ENCODE measurements at places on chromosomes 6 and 20.

- DNase-seq = peak; percentile 5
These were observed 64.2 kb upstream of the INSM1 start for GRCh38 chr20:20303742-20304141.

GRCh38 chr20:25471020-25471419 is 63.5 kb downstream of the GINS1 start:
- DNase-seq = no peak

- no peak for DNase-seq
These were observed 1.4 kb upstream of the CHD6 start for GRCh38 chr20:41619360-41620100.

DNA sequence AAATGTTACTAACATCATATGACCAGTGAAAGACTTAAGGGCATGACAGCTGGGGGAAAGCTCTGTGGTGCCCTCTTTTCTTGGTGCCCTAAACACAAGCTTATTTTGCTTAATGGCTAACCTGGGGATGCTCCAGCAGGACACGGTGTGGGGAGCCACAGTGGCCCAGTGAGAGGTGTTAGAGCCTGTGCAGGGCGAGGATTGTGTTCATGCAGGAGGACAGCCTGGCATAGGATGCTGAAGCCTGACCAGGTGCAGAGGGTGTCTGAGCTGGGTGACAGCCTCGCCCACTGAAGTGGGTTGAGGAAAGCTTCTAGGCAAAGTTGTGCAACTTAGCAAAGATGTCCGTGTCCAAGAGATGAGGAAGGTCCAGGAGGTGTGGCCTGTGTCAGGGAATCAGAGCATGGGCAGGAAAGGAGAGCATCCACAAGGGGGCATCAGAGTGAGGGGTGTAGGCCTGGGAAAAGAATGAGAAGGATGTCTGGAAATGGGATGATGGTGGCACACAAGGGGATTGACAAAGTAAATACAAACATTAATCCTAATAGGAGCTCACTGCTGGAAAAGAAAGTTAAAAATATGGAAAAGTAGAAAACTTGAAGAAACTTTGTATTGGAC is 33.9 kb downstream of the SLC17A4 start:
- DNase-seq = no peak

DNA sequence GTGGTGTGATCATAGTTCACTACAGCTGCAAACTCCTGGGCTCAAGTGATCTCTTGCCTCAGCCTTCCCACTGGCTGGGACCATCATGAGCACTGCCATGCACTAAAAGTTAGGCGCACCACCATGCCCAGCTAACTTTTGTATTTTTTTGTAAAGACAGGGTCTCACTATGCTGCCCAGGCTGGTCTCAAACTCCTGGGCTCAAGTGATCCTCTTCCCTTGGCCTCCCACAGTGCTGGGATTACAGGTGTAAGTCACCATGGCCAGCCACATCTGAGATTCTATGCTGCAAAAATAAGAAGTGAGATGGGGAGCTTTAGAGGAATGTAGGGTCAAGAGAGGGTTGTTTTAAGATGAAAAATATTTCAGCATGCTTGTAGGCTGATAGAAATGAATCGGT is 1.5 kb upstream of the FAM83D start:
- DNase-seq = no peak

DNA sequence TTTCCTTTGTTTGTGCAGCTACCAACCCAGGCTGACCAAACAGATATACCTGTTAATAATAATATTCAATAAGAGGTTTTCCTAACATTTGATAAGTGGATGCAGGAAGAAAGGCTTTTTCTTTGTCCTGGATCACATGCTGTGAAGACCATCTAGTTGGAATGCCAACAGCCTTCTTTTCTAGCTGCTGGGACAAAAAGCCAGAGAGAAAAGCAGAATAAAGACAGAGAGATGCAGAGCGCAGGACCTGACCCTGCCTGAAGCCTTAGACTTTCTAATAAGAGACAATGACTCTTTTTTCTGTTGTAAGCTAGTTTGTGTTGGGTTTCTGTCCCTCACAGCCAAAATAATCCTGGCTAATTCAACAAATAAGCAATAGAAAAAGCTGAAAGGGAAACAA is 308.2 kb downstream of the PHF3 start:
- no peak for DNase-seq

DNA sequence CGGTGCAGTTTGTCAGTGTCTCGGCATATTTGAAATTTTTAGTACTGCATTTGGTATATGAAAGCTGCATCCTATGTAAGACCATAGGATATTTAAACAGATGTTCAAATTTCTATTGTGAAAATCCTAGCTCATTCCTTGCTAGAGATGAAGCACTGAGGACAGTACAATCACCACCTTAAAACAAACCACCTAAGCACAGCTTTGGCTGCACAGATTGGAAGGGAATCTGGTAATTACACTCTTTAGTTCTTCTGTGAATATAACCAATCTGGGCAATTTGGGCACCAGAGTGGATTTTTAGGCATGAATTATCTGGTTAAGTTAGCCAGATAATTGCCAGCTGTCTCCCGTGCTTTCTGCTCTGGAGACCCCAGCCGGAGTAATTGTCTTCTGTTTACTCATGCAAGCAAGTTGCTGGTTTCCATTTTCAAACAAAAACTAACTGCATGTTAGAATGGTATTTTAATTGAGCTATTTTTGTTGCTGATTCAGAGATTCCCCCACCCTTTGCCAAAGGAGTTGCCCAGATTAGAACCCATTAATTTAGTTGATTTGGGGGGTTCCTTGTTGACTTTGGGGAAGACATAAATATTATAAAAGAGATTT is 36.9 kb downstream of the E2F3 start:
- no peak for DNase-seq

DNA sequence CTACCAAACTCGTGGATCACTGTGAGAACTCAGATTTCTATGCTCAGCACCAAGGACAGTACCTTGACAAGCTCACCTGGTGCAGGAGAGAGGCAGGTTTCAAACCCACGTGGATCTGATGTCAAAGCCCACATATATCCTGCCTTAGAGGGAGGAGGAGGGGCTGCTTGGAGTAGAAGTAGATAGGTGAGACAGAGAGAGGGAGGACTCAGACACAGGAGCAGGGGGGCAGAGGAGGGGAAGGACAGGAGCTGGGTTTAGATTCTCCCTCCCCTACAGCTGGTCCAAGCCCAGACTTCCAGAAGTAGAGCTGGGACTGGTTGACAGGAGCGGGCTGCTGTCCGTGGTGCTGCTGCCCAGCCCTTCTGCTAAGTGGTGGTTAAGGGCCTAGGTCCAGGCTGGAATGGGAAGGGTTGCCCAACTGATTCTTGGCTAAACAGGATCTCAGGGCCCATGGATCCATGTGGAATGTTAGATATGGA is 77.5 kb downstream of the CDH22 start:
- no peak for DNase-seq

DNA sequence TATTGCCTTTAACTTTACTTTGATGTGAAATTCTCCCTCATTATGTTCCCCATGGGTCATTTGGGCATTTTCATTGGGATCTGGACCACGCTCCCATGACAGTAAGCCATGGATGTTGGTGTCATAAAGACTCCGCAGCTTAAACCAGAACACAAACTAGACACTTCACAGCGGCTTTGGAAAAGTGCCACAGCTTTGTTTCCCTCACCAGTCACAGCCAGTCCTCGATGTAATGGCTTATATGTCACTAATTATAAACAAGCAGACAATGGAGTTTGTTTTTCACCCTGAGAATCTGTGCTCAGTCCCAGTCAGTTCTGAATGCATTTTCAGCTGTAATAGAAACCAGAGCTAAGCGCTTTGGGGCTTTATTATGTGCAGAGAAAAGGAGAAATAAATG is 23.2 kb upstream of the DAAM2 start:
- DNase-seq = peak; percentile 90

- DNase-seq = peak; percentile 59
These were observed 67.4 kb downstream of the ALDH8A1 start for GRCh38 chr6:134882426-134883038.

DNA sequence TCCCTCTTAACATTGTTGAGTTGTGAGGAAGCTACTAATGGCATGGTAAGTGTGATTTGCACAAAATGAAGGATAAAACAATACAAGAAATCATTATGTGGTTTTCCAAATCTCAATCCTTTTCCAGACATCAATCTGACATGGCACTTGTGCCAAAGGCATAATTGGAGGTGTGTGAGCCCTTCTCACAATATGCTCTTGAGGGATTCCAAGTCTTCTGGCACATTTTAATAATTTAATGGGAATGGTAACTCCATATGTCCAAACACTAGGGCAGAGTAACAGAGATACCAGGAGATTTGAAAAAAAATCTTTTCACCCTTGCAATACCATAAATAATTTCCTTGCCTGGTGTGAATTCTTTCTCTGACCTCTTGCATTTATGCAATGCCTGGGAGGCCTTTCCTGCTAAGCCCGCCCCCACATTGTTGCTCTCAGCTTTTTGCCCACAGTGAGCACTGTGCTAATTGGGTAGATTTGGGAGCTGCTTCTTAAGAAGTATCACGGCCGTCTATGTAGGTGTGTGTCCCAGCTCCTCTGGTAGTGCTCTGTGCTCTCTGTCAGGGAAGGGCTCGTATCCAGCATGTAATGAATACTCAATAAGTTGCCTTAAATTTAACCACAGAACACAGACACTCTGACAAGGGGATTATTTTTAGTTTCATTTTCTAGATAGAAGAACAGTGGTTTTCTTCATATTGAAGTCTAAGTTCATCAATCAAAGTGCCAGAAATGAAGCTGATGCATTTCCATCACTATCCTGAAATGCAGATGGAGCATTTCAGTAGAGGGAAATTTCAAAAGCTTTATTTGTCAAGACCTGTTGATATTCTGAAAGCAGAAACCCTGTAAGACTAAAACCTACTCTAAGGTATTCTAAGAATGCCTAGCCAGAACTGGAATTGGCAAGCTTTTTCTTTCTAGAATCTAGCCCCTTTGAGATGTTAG is 54.4 kb upstream of the CEP85L start:
- no peak for DNase-seq

GRCh38 chr6:156912431-156912830 is 135.3 kb downstream of the ARID1B start:
- no peak for DNase-seq

DNA sequence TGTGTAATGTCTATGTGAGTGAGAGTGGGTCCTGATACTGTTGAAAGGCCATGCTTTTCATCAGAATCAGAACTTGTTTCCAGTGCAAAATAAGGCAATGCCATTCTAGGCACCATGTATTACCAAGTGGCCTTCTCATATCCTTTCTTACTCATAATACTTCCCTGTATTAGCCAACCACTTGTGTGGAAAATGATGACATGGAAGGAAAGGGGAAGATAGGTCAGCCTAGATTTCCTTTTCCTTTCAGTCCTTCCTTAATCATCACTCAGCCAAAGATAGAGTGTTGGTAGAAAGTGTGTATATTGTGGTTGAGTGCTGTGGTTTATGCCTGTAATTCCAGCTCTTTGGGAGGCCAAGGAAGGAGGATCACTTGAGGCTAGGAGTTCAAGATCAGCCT is 158.6 kb upstream of the PREP start:
- DNase-seq = no peak

GRCh38 chr6:100775667-100776066 is 105.5 kb downstream of the ASCC3 start:
- DNase-seq = no peak

- peak; percentile 25 for DNase-seq
These were observed 757 bp downstream of the RAET1E start for GRCh38 chr6:149897015-149897697.

DNA sequence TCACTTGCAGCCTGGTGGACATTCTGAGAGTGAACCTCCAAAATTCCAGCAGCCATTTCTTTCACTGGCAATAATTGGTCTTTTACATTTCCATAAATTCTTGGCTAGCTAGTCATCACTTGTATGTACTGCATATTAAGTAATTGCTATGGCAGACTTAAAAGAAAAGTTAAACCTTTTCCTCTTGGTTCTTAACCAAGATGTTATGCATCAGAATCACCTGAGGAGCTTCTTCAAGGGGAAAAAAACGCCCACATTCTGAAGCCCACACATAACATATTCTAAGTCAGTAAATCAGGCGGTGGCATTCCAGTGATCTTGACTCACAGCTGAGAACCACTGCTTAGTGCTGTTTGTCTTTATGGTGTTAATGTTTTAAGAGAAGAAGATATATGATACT is 37.0 kb downstream of the CDC40 start:
- DNase-seq = no peak

GRCh38 chr20:57679113-57679512 is 30.7 kb downstream of the PMEPA1 start:
- DNase-seq = no peak

DNA sequence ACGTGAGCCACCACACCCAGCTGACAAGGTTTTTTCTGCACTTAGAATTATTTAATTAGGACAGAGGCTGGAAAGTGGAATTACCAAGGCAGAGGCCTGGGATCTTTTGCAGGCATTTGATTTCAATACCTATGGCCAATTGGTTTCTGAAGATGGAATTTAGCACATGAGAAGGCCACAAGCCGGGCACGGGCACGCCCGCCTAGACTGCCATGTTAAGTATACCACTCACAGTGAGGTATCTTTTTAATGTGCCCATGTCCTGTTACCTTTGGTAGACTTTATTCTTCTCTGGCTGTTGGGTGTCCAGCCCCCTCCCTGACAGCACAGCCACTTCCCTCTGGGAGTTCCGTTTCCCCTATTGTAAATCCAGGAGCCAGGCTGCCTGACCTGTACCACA is 18.0 kb upstream of the TAF8 start:
- DNase-seq = no peak

GRCh38 chr20:504632-505075 is 38.9 kb downstream of the CSNK2A1 start:
- no peak for DNase-seq

DNA sequence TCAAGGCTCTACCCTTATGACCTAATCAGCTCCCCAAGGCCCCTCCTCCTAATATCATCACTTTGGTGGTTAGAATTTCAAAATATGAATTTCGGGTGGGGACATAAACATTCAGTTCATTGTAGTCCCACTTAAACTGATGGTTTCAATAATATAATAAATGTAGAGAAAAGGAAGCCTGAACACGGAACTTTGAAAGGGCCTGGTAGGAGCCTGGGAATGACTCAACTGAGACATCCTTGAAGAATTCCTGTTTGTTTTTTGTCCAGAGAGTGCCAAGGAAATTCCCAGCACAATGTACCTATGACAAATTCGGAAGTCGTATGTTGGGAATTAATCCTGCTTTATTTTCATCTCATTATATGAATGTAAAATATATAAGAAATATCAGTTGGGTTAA is 457.9 kb downstream of the PLCB1 start:
- DNase-seq = no peak

DNA sequence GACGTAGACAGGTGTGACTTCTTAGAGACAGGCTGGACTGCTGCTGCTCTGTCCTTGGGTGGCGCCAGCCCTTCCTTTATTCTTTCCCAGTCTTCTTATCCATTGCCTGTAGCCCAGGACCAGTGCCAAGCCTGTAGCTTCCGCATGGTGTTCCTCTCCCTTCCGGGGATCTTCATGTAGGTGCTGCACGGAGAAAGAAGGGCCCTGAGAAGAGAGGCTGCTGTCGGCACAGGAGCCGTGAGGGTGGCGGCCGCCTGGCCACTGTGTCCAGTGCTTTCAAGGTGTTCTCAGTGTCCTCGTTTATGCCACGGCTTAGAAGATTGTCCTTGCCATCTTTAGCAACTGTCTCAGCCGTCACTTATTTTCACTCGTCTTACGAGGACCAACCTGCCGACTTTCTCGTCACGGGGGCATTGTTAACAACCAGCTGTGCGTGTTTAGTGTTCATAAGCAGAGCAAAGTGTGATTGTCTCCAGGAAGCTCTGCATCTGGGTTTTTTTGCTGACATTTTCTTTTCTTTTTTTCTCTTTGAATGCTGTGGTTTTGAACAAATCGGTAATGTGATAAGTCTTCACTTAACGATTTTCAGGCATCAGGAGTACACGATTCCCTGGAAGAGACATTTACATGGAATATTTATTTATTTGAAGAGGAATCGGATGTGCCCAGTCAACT is 61.2 kb downstream of the PPP1R14C start:
- DNase-seq = no peak

- DNase-seq = no peak
These were observed 149.5 kb upstream of the NEDD9 start for GRCh38 chr6:11381801-11382513.

Data from hippocampal formation (tissue), 2 donors.